ENCODE measurements at places on chromosomes 2 and 18.

DNA sequence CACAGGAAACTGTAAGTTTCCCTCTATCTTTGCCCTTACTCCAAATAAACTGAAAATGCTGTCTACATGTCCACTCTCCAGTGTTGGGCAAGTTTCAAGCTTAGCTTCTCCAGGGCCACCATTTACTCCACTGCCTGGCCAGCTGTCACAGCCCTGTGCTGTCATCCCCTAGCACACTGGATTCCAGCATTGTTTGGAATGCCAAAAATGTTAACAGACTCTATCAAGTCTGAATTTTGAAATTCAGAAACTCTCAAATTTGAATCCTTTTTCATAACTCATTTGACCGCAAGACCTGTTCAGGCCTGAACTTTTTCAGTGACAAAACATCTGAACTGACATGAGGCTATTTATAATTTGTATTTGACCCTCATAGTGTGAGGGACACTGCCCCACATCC, 5.2 kb upstream of the ARHGAP28 start:
- DNase-seq: no peak

GRCh38 chr18:50869150-50869549, 9.8 kb upstream of the ME2 start:
- DNase-seq: no peak

GRCh38 chr2:67083951-67084350, 313.2 kb upstream of the ETAA1 start:
- no peak for DNase-seq

GRCh38 chr2:37984176-37984575, 59.1 kb downstream of the RMDN2 start:
- DNase-seq: no peak

GRCh38 chr2:220574038-220574437, 946.6 kb downstream of the SLC4A3 start:
- no peak for DNase-seq

GRCh38 chr2:233093166-233093448, 33.0 kb downstream of the INPP5D start:
- DNase-seq: no peak

Measured in DMS79 treated with DMSO at 0.1 percent for 48 hours (cell line).